Lower leg skin (tissue), 4 donors: ENCODE measurements at places on chromosomes 4 and X.

DNA sequence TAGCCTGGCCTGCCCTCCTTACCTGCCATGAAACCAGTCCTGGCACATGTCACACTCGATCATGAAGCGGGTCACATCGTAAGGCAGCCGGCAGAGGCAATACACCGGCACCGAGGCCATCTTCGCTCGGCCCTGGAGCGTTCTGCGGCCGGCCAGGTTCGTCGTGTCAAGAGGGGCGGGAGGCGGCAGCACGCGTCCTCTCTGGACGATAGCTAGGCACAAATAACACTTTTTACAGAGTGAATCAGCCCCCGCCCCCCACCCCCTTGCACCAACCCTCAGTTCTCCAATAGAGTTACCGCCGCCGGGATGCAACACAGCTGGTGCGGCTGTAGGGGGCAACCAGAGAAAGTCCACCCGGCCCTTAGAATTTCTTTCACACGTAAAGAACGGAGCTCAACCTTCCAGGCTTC is 1.7 kb downstream of the PHF8 start:
- no peak for DNase-seq

DNA sequence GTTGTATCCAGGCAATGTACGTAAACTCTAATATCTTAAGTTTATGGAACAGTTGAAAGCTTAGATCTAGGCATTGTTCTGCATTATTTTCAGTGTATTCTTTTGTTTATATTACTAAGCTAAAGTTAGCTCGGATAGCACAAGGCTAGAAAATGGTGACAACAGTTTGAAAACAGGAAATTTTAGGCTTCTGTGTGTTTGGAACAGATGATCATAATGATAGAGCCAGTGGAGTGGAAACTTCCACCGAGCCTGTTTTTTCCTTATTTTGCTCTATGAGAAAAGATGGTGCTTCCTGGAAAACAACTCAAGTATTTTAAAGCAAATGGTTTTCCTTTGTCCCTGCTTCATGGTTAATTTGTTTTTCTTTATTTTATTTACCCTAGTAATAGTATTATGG is 70.8 kb downstream of the GAB1 start:
- DNase-seq = no peak

GRCh38 chr4:110614173-110614963 is 8.5 kb downstream of the PITX2 start:
- DNase-seq = no peak

DNA sequence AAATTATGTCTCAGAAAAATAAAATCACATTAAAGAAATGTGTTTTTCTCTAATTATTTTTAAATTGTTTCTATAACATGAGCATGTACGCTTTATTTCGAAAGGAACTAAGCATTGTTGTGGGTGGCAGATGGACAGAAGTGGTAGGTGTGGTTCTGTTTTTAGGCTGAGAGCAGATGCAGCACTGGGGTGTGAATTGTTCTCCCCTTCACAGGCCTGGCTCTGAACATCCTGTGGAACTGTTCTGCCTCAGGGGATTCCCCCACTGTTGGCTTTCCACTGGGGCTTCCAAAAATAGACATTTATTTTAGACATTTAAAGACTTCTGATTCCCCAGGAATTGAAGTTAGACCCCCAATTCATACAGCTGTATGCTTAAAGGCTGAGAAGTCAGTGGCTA is 41.9 kb upstream of the PDHA2 start:
- no peak for DNase-seq

- no peak for DNase-seq
Measured at GRCh38 chrX:46647251-46647650, 73.7 kb downstream of the CHST7 start.

DNA sequence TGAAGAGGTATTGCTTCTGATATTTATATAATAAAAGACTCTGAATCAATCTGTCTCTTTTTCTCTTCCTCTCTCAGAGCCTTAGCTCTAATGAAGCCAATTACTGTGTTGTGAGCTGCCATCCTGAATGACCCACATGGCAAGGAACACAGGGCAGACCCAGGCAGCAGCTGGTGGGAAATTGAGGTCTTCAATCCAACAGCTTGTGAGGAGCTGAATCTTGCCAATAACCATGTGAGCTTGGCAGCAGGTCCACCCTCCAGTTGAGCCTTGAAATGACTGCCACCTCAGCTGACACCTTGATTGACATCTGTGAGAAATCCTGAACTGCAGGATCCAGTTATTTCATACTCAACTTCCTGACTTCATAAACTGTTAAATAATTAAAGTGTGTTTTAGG is 149.4 kb downstream of the NDST4 start:
- DNase-seq = no peak

DNA sequence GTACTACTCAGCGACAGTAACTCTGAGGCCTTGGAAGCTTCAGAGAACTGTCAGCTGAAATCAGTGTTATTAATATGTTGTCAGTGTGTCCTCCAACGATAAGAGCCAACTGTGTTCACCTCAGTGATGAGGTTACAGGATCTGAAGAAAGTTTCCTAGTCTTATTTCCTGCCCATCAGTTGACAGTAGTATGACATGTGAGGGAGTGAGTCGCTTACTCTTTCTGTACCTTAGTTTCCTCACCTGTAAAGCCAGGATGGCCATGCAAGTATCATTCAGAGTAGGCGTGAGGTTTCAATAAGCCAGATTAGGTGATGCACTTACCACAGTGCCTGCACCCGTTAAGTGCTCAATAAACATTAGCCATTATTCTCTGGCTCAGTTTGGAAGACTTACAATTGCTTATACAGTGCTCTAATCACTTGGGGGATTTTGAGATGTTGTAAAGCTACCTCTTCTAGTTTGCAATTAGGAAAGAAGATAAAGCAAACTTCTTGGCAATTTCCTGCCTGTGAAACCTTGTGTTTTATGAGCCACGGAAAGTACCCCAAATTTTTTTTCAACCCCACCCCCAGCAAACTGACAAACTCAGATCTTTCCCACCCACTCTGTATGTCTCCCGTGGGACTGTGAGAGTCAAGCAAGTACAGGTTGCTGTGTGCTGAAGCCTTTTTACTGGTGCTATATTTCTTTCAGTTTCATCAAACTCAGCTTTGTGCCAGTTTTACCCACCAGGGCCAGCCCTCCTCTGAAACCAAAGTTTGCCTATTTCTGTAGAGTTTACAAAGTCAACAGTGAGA is 62.2 kb downstream of the ANXA3 start:
- no peak for DNase-seq

- DNase-seq = no peak
Measured at GRCh38 chr4:146643812-146644401, 5.2 kb downstream of the POU4F2 start.
